ENCODE measurements at places on chromosomes 7 and 10.
A peak's percentile ranks its signal among the peaks of the same experiment; 100 is the strongest.

GRCh38 chr7:35380739-35381224, 126.9 kb upstream of the TBX20 start:
- no peaks in the 10 kb centered on the region for H3K36me3 ChIP-seq
- no peaks in the 10 kb centered on the region for H3K4me1 ChIP-seq
- no peak overlapping the region for H3K4me3 ChIP-seq
- no peak overlapping the region for H3K27ac ChIP-seq

GRCh38 chr10:11757821-11758463, 15.8 kb downstream of the ECHDC3 start:
- H3K27ac ChIP-seq, result peak overlapping the region; percentile 65
- no peaks in the 10 kb centered on the region for H3K27me3 ChIP-seq
- DNase-seq, result peak; percentile 86
- H3K36me3 ChIP-seq, result no peaks in the 10 kb centered on the region

- no peaks in the 10 kb centered on the region for H3K36me3 ChIP-seq
- H3K27me3 ChIP-seq, result no peaks in the 10 kb centered on the region
- H3K4me1 ChIP-seq, result no peaks in the 10 kb centered on the region
- no peak overlapping the region for H3K4me3 ChIP-seq
- no peak for DNase-seq
These were observed 29.8 kb upstream of the WAC start for GRCh38 chr10:28503114-28503513.

GRCh38 chr10:13371897-13372470, 23.9 kb upstream of the SEPHS1 start:
- H3K36me3 ChIP-seq, result no peaks in the 10 kb centered on the region
- H3K27ac ChIP-seq, result no peak overlapping the region
- H3K4me1 ChIP-seq, result no peaks in the 10 kb centered on the region

- H3K4me1 ChIP-seq, result no peaks in the 10 kb centered on the region
- H3K36me3 ChIP-seq, result no peaks in the 10 kb centered on the region
These were observed 41.4 kb upstream of the AKR1C2 start for GRCh38 chr10:5045095-5045494.

- H3K27ac ChIP-seq, result no peak overlapping the region
- H3K4me1 ChIP-seq, result peaks cover 2% of the 10 kb centered on the region
- H3K27me3 ChIP-seq, result no peaks in the 10 kb centered on the region
These were observed 77.3 kb downstream of the SEMA3A start for GRCh38 chr7:84117304-84117703.

DNA sequence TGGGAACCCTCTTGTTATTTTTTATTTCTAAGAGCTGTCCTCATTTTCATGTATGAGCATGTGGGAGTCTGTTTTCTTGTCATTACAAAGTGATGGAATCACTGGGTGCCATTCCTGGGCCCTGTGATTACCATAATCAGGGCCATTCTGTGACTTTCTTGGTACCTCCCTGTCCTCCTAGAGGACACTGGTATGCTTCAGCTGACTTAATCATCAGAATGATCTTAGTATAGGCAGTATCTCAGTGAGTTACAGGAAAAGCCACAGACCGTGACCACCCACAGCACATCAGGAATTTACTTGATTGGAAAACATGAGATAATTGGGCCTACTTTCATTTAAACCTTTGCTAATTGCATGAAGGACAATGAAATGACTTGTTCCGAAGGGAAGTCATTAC, 7.2 kb downstream of the NOM1 start:
- no peak overlapping the region for H3K27ac ChIP-seq
- H3K4me1 ChIP-seq, result no peaks in the 10 kb centered on the region
- no peak for DNase-seq

- no peaks in the 10 kb centered on the region for H3K27me3 ChIP-seq
- no peak overlapping the region for H3K4me3 ChIP-seq
These were observed 1052.6 kb downstream of the REEP3 start for GRCh38 chr10:64573623-64574325.
